ENCODE measurements at places on chromosomes 13 and 19.

DNA sequence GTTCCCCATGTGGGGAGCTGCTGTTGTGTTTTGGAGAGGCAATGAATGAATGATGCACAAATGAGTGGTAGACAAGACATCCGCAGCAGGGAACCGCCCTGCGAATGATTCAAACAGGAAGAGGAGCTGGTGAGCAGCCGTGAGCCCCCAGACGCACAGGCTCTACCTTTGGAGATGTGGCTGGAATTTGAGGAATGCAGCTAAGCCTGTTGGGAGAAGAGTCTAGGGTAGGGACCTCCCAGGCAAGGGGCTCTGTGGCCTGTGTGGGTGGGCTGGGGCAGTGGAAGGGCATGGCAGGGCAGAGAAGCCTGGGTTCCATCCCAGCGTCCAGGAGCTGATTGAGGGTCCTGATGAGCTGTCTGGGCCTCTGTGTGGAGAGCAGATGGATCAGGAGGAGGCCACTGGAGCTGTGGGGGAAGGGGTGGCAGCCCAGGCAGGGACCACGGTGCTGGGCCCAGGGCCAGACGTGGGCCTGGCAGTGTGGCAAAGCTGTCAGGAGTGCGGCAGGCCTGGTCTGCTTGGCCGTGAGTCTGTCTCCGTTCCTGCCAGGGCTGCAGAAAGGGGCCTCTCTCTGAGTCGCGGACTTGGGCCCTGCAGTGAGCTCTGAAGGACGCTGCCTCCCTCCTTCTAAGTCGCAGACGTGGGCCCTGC, 41.8 kb upstream of the DCUN1D2 start:
- ATAC-seq = no peak

DNA sequence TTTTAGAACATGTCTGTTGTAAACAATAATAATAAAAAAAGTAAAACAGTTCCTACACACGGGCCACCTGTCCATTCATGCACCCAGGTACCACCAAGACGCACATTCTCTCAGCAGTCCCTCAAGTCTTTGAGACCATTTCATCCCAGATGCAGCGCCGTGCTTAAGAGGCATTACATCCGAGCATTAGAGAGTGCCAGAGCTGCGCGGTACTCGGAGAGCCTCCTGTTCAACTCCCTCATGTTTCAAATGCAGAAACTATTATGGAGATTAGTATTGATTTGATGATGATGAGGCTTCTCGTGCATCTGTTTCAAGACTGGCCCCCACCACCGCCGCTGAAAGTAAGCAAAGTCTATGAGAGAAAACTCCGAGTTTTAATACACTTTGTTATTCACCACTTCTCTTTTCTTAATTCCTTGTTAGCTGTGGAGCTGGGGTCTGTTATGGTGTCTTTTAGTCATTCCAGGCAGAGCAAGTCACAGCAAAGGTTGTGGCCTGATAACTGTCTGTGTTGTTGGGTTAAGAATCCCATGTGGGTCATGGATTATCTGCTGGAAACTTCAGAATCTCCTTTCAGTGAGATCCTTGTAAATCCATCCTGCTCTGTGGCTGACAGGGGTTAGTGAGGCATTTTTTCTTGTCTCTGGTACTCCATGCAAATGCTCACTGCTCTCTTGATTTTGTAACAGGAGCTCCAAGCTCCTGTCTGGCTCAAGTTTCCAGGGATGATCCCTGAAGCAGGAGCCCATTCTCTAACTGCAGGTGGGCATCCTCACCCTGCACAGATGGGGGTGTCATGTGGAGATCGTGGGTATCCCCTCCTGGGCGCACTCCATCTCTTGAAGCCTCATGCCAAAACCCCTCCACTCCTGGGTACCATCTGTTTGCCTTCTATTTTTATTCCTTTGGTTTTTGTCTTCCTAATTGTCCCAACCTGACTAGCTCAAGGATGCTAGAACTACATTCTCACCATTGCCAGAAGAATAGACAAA, 74.9 kb upstream of the MTIF3 start:
- ATAC-seq = no peak

GRCh38 chr13:113354831-113355610, 8.9 kb downstream of the GRTP1 start:
- ATAC-seq = no peak

GRCh38 chr13:73369095-73369494, 310.3 kb downstream of the KLF5 start:
- no peak for ATAC-seq

GRCh38 chr13:51921790-51922740, 60.3 kb downstream of the CCDC70 start:
- ATAC-seq = no peak

DNA sequence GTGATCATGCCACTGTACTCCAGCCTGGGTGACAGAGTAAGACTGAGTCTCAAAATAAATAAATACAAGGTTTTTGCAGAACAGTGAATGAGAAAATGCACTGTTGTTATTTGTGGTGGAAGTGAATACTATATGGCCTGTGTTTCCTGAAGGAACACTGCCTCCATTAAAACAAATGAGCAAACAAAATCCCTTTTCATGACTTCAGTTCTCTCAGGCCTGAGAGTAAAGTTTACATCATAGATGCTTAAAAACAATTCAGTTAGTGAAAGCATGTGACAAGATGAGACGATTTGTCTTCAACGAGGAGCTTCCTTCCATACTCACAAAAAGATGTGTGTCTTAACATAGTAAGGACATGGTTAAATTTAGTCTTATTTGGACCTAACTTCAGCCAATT, 14.4 kb downstream of the SPINT2 start:
- ATAC-seq = no peak

DNA sequence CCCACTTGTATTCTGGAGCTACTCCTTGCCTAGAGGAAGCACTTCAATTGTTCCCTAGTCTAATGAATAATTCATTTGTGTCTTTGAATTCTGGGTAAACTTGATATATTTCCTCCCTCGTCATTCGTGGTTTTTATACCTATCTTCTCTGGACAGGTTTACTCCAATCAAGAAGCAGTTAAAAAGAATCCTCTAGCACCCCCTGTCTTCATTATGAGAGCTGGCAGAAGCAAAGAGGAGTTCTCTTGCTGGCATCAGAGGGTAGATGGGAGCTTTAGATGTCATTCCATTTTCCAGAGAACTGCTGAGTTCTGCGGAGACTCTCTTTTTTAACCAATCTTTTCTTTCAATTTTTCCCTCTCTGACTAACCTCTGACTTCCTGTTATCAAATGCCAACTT, 627.7 kb downstream of the FGF9 start:
- no peak for ATAC-seq

DNA sequence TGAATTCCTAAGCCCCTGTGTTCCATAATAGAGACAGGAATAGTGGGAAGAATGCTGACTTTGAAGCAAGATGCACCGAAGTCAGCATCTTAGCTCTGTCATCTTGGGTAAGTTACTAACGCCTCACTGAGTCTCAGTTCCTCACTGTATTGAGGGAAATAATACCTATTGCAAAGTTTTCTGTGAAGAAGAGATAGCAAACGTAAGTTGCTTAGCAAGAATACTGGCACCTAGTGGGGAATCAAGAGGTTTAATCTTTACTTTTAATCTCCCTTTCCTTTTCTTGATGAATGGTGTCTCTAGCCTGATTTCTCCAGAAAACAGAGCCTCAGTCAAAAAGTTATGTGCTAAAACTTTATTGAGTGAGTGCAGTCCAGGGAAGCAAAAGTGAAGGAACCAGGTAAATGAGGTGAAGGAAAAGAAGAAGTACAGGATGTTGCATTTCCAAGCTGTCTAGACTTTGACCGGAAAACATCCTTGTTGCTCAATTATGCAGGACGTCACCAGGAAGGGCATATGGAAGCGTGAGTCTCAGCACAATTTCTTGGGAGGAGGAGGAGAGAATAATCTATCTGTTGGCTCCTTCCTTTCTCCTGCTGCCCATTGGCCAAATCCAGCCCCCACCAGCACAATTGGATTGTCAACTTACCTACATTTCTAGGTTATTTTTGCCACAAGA, 210.0 kb downstream of the B3GLCT start:
- no peak for ATAC-seq

DNA sequence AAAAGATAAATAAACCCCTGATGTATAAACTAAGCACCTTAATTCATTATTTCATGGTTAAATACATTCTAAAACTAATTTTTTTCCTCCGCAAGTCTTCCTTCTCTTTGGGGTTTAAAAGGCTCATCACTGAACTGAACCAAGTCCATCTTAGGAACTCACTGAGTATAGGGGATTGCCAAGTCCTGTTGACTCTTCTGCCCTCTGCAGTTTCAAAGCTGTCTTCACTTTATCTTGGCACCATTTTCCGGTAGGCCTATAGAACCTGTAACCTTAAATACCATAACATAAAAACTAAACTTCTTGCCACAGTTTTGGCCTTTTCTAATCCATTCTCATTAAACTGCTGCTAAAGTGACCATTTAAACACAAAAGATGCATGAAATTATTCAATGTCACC, 66.5 kb upstream of the USPL1 start:
- ATAC-seq = no peak

DNA sequence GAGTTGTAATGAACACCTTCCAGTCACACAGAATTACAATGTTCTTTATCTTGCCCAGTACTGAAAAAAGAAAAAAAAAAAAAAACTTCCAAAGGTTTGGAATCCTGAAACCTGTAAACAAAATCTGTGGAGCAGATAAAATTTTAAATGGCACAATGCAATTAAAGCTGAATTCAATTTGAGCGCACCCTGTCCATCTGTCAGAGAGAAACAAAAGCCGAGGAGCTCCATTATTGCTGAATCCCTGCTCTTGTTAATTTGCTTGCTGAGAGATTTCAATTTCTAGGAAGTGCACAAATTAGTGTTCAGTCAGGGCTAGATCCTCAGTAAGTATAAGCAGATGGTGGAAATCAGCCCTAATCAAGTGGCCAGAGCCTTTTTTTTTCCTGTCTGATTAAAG, 65.2 kb downstream of the DACH1 start:
- ATAC-seq = no peak

GRCh38 chr13:111219280-111219679, 101.2 kb upstream of the TEX29 start:
- ATAC-seq = no peak

DNA sequence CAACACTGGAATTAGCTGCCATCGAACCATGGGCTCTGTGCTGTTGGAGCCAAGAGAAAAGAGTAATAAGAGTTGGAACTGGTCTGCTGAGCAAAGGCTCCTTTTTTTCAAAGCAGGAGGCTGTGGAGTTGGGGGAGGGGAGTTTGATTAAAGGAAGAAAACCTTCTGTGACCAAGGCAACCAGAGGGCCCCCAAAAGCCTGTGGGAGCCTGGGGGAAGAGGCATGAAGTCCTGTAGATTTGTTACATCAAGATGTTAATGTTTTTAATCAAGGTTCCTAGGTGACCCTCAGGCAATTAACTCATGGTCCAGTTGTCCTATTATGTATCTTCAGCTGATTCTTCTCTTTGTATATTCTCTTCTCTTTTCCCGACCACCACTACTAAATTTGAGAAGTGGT, 403.9 kb downstream of the NDFIP2 start:
- no peak for ATAC-seq

DNA sequence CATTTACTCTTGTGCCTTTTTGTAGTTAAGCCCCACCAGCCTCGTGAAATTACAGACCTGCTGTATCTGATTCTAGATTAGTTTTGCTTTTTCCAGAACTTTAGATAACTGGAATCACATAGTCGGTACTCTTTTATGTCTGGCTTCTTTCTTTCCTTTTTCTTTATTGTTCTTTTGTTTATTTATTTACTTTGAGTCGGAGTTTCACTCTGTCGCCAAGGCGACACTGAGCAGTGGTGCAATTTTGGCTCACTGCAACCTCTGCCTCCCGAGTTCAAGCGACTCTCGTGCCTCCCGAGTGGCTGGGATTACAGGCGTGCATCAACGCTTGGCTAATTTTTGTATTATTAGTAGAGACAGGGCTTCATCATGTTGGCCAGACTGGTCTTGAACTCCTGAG, 6.0 kb upstream of the NCCRP1 start:
- no peak for ATAC-seq

- peak; percentile 67 for ATAC-seq
Observed at GRCh38 chr13:24459234-24459633, 53.3 kb downstream of the PARP4 start.

DNA sequence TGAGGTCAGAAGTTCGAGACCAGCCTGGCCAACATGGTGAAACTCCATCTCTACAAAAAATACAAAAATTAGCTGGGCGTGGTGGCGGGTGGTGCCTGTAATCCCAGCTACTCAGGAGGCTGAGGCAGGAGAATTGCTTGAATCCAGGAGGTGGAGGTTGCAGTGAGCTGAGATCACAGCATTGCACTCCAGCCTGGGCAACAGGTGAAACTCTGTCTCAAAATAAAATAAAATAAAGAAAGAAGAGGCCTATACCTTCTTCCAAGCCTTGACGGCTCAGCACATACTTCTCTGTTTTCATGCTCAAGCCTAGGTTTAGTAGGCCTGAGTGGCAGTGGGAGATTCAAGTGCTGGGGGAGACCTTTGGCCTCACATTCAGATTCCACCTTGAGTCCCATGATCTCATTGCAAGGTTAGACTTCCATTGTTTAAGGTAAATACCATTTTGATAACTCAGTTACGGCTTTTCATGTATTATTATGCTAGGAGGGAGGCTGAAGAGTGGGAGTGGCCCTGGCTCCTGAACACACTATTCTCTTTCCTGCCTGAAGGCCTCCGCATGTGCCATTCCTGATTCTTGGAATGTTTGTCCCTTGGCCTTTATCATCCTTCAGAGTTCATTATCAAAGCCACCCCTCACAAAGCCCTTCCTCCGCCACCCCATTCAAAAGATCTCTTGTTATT, 1.6 kb upstream of the SPINT2 start:
- no peak for ATAC-seq

DNA sequence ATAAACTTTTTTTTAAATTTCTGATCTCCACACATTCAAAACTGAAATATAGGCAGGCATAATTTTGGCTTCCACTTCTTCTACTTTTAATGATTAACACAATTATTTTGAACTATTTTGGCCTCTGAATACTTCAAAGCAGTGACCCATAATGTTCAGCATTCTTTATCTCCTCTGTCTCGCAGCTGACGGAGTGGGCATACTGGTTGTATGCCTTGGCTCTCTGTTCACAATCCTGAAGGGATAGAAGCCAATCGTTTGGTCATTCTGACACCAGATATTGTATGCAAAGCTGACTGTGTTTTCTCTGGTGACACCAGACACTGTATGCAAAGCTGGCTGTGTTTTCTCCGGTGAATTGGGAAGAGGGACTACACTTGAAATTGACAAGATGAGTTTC, 833.0 kb downstream of the EFNB2 start:
- no peak for ATAC-seq

DNA sequence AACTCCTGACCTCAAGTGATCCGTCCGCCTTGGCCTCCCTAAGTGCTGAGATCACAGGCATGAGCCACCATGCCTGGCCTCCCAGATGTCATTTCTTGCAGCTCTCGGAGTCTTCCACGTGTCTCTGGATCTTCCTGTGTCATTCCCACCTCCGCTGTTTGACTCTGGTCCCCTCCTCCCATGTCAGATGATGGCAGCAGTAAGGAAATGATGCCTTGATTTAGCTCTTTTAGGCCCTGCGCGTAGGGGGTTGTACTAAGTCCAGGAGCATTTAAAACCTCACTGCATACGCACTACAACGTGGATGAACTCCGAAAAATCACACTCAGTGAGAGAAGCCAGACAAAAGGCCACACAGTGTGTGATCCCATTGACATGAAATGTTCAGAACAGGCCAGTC, 113.1 kb downstream of the GNG7 start:
- no peak for ATAC-seq

All from activated CD4-positive, CD25-positive, alpha-beta regulatory T cell treated with anti-CD3 and anti-CD28 coated beads, Interleukin-2, amount 50 U/mL, for 24 hours (primary cell).